AG09319 (cell line): ENCODE measurements at places on chromosomes 11 and 22.

DNA sequence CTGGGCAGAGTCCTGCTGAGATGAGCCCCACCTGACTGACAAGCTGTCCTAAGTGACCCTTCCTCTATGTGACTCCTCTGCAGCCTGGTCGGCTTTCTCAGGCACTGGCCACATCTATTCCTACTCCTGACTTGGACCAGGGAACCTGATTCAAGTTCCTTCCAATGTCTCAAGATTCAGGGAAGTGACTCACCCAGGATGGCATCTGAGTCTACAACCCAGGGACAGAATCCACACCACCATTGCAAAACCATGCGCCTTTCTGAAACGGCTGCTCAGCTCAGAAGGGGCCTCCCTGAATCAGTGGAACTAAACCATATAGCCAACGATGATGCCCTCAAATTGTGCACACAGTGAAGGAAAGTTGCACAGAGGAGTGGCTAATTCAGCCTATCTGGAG is 63.9 kb upstream of the CSNK2A3 start:
- no peak for DNase-seq

- no peak for DNase-seq
Observed at GRCh38 chr22:37223965-37224551, 11.8 kb upstream of the SSTR3 start.

DNA sequence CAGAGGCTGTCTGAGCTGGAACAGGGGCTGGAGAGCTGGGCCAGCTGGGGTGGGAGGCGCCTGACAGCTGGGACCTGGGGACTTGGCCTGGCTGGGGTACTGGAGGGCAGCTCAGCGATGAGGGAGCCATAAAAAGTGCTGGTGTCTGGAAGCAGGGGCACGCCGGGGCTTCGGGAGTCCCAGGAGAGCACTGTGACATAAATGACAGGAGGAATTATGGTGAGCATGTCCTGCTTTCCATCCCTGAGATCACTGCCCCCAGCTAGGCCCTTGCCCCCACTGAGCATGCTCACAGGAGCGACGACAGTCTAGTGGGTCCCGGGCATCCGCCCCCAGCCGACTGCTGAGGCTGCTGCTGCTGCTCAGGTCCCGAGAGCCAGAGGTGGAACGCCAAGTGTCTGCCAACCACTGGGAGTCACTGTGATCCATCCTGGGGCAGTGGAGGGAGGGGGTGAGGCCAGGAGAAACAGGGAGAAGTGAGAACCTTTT is 6.2 kb downstream of the ROBO4 start:
- DNase-seq = no peak

- DNase-seq = peak; percentile 56
Observed at GRCh38 chr22:46390652-46391301, 55.3 kb downstream of the TRMU start.

- DNase-seq = no peak
Observed at GRCh38 chr11:67056267-67057204, at the start of gene RHOD. Gene RHOD, plus strand, starts transcription at chr11:67056847. Its CDS starts 56 bp downstream, at chr11:67056903.

DNA sequence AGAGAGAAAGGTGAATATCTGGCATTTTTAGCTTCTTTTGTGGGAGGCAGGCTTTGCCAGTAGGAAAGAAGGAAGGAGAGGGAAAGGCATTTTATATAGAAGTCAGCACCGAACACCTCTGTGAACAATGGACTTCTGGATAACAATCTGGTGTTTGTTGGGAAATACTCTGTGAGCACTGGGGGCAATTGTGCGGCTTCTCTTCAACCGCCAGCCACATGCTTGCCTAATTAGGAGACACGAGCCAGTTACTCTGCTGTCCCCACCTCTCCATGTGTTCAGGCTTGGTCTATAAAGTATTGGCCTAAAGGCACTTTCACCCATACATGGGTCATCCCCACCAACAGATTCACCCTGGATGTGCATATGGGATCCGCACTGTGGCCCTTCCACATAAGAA is 523.6 kb downstream of the NTM start:
- DNase-seq = no peak

GRCh38 chr11:121557348-121557747 is 104.6 kb upstream of the SORL1-AS1 start:
- DNase-seq = no peak

DNA sequence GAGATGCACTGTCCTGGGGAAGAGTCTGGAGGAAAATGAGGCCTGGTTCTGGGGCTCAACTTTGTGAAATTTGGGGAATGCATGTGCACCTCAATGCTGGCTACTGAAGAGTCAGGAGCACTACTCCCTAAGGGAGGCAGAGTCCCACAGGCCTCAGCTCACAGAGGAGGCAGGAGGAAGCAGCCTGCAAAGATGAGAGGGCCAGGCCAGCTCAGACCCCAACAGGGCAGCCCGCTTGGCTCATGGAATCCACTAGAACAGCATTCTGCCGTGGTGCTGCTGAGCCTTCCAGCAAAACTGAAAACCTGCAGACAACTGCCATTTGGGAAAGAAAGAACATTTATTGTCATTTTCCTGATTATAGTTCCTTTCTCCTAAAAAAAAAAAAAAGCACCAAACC is 300.5 kb downstream of the CTTN start:
- no peak for DNase-seq

DNA sequence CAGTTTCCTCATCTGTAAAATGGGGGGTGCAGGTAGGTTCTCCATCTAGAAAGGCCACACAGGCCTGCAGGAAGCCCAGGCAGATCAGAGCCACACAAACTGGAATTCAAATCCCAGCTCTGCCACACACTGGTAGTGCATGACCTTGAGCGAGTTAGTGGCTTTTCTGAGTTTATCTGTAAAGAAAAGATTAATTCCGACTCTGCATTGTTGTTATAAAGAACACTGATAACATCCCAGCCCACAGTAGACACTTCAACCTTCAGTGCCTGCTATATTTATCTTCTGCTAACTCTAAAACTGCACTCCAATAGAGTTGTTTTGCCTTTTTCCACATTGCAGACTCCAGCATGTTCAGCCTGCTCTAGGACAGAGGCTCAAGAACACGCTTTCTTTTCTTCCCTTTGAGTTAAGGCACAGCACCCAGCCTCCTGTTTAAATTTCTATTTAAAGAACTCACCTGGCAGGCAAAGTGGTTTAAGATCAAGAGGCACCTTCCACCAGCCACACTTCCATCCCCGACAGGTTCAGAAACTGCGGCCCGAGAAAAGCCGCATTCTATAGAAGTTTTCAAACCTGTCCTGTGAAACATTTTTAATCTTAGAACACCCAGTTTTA is 133.9 kb downstream of the PLEKHA7 start:
- no peak for DNase-seq

GRCh38 chr22:21569459-21570170 is 2.1 kb downstream of the UBE2L3 start:
- DNase-seq = no peak
